ENCODE measurements at places on chromosomes 5 and 9.

DNA sequence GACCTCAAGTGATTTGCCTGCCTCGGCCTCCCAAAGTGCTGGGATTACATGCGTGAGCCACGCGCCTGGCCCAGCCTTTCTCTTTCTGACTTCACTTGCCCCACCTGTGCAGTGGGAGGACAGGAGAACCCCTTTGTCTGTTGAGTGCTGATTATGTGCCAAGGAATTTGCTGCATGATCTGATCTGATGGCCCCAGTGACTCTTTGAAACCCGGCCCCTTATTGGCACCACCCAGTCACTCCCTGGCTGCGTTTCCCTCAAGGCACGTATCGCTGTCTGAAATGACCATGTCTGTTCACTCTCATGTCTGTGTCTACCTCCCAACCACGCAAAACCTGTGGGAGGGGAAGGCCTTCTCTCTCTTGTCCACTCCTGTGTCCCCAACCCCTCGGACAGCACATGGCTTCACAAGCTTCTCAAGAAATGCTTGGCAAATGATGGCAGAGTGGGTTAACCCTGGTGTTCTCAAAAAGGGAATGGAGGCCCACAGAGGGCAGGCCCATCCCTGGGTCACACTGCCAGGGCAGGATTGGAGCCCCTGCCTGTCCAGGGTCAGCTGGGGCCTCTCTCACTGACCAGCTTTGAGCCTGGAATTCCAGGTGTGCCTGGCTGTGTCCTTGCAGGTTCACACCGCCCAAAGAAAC lies 21.9 kb downstream of the NEK6 start:
- no peak for DNase-seq

DNA sequence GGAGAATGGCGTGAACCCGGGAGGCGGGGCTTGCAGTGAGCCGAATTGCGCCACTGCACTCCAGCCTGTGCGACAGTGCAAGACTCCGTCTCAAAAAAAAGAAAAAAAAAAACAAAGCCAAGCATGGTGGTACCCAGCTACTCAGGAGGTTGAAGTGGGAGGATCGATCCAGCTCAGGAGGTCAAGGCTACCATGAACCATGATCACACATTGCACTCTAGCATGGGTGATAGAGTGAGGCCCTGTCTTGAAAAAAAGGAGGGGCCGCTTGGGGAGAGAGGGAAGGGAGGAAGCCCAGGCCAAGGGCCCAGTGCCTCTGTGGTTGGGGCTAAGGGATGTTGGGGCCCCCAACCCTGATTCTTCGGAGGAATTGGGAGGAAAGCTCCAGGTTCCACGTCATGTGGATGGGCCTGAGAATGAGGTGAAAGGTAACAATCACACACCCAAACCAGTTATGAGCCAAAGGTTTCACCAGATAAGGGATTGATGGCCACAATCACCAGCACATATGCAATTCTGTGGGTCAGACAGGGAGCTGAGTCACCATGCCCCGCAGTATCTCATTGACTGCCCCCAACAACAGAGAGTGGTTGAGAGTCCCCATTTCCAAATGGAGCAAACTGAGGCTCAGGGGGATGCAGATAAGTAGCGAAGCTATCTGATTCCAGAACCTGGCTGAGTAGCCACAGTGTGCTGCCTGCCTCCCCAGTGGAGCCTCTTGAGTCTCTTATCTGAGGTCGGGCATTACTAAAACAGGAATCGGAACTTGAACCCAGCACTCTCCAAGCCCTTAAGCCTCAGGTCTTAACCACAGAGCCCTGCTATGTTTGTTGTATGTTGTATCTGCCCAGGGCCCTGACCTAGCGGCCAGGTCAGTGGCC lies 20.5 kb downstream of the SWI5 start:
- DNase-seq = no peak

DNA sequence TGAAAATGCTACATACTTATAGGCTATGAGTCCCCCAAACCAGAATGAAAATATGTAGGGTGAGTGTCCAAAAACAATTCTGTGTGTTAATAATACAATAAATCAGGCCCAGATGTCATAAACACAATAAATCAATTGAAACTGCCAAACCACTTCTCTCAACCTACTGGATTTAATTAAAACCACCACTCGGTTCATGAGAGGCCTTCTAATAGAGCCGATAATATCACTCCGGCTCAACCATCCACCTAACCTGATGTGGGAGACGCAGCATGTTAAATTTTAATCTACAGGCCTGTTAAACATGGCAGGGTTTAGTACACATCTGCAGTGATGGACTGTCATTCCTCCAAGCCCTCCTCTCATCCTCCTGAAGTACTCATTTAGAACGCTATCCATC lies 734.5 kb upstream of the ZNF608 start:
- peak; percentile 40 for DNase-seq

DNA sequence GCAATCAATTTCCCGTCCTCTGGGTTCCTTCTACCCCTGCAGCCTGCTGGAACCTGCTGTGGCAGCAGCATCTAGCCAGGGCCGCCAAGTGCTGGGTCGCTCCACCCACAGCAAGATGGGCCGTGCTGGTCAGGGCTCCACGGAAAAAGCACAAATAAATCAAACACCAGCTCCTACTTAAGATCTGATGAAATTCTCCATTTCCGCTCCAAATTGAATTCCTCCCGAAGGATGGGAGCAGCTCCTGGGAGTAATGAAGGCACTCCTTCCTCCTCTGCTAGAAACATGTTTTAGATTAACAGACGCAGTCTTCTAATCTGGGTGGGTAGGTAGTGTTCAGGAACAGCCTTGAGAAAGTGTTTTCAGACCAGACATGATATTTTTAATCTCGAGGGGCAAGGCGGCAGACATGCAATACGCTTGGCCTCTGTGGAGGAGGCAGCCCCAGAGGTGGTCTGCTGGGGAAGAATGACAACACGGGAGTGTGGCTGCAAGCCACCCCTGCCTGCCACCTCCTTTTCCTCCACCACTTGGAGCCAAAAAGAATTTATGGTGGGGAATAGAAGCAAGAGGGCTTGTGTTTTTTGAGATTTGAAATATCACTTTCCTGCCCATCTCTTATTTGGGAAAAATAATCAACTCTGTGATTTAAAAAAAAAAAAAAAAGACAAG lies 194.1 kb downstream of the AOPEP start:
- DNase-seq = peak; percentile 90

- peak; percentile 82 for DNase-seq
Measured at GRCh38 chr5:179209359-179210150, 135.7 kb downstream of the ADAMTS2 start.

DNA sequence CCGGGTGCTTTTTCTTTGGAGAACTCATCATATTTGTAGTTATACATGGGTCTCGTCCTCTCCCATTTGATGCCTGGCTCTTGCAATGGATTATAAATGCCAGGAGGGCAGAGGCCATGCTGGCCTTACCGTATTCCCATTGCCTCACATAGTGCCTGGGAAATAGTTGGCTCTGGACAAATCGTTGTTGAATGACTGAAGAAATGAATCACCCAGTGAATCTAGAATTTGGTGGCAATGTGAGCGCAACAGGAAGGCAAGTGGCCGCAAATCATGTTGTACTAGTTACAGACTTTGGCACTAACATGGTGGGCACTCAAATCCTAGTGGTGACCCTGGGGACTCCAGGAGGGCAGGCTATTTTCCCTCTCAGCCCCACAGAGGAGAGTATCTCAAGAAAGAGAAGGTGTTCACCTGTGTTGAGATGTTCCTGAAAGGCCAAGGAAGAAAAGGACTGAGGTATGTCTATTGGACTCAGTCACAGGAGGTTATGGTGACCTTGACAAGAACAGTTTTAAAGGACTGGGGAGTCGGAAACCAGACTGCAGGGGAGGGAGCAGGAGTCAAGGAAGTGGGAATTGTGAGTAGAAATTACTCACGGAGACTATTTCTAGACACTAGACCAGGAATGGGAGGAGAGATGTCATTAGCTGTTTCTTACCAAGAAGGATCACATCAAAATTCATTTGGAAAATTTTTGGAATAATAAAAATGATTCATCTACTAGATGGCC lies 61.7 kb upstream of the COL15A1 start:
- DNase-seq = peak; percentile 75

GRCh38 chr9:131500939-131501541 lies 1.7 kb upstream of the POMT1 start:
- DNase-seq = peak; percentile 71

DNA sequence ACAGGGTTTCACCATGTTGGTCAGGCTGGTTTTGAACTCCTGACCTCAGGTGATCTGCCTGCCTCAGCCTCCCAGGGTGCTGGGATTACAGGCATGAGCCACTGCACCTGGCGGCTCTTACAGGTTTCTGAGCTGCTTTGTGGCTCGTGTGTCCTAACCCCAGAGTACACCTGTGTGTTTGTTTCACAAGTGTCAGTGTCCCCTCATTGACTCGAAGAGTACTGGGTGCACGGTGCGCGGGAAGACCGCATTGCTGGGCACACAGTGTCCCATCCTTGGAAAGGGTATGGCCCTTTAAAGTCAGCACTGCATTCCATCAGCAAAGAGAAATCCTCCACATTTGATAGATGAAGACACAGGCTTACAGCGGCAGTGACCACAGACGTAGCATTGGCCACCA lies 23.8 kb downstream of the NDST1 start:
- no peak for DNase-seq

Data from fibroblast of mammary gland (primary cell).